Brain (organoid and tissue), 16 donors: ENCODE measurements at places on chromosomes 13 and 19.
A peak's percentile ranks its signal among the peaks of the same experiment; 100 is the strongest.

DNA sequence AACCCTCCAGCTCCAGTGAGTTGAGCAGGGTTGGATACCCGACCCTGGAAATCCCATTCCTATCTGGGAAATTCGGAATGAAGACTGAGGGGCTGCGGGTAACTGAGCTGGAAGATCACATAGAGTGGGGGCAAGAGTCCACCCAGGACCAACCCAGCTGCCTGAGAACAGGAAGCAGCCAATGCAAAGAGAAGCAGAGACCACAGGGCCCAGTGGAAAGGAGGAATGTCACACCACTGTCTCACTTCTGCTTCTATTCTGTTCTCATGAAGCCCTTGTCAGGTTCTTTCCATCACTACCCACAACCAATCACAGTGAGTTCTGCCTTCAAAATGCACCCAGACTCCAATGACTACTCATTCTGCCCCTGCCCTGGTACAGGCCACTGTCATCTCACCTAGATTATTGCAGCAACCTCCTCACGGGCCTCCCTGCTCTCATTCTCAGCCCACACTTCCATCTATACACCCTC, 15.3 kb downstream of the DYRK1B start:
- no peak for DNase-seq

DNA sequence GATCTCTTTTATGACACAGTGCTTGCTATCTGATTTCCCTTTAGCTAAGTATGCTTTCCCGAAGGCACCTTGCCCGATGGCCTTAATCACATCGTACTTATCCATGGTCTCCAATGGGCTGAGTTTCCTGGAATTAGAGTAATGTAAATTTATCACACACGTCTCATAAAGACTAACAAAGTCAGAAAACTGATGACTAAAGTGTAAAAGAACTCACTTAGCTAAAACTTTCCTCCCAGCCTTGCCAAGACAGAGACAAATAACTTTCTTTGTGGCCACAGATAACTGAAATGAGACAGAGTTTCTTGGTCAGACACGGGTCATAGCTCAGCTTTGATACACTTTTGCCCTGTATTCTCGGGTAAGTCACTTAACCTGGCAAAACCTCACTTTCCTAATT, 1.5 kb downstream of the NEK5 start:
- no peak for DNase-seq

- DNase-seq: no peak
Measured at GRCh38 chr19:36527873-36528193, 238 bp downstream of the ZNF260 start.

GRCh38 chr13:35499196-35499662, 22.7 kb upstream of the MAB21L1 start:
- DNase-seq: peak; percentile 29

- no peak for DNase-seq
Measured at GRCh38 chr13:99193152-99193551, 7.5 kb upstream of the UBAC2 start.

GRCh38 chr13:23810685-23811240, 78.4 kb downstream of the MIPEP start:
- no peak for DNase-seq

DNA sequence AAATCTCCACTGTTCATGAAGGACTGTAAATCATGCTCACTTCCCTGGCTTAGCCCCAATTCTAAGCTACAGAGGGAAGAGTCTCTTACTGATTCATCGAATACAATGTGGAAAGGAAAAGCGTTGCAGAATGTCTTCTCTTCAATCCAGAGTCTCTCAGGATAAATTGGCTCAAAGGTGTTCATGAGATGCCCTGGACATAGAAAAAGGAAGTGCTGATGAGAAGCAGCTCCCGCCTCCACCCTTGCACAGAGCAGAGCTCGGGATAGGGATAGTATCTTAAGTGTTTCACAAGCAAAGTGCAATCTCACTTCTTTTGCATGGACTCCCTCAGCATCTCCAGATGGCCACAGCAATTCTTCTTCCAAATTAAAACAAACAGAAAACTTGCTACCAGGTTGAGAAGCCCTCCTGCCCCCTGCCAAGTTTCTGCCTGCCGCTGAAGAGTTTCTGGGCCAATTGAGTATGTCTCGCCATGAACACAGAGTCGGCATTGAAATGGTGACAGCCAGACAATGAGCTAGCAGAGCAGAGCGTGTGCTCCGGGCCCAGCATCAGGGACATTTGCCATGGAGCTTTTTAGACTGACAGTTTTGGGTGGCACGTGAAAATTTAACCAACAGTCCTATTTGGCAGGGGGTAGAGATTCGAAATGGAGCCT, 85.7 kb downstream of the C13orf42 start:
- peak; percentile 100 for DNase-seq

- no peak for DNase-seq
Measured at GRCh38 chr13:79508224-79508961, 27.4 kb downstream of the NDFIP2 start.

GRCh38 chr19:58091251-58091995, 6.6 kb downstream of the ZSCAN18 start:
- no peak for DNase-seq

DNA sequence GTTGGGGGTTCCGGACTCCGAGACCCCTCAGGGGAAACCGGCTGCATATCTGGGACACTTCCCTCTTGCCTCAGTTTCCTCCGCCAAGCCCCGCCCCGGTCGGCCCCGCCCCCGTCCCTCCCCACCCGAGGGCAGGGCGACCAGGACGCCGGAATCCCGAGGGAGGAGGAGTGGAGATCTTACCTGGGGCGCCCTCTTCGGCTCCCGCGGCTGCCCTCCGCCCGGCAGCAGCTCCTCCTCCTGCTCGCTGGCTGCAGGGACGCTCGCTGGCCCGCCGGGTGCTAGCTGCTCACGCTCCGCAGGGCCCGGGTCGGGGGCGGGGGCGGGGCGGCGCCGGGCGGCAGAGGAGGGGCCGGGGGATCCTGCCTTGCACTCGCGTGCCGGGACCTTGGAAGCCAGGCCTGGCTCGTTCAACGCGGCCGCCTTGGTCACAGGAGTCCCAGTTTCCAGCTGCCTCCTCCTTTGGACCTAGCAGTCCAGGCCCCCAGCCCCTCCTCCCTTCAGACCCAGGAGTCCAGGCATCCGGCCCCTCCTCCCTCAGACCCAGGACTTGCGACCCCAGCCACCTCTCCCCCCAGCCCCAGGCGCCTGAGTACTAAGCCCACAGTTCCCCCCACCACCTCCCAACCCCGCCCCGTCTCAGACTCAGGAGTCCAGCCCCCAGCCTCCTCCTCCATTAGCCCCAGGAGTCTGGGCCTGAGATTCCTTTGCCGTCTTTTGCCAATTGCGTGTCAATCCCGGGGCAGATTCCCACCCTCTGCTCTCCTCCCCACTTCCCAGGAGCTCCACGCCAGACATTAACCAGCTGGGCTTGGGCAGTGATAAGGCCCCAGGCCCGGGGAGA, at the start of gene NTF4:
NTF4 (minus strand) TSS at position 51 of the 844 bp plus-strand sequence. CDS start 2,821 bp downstream, outside the sequence.
- DNase-seq: no peak

DNA sequence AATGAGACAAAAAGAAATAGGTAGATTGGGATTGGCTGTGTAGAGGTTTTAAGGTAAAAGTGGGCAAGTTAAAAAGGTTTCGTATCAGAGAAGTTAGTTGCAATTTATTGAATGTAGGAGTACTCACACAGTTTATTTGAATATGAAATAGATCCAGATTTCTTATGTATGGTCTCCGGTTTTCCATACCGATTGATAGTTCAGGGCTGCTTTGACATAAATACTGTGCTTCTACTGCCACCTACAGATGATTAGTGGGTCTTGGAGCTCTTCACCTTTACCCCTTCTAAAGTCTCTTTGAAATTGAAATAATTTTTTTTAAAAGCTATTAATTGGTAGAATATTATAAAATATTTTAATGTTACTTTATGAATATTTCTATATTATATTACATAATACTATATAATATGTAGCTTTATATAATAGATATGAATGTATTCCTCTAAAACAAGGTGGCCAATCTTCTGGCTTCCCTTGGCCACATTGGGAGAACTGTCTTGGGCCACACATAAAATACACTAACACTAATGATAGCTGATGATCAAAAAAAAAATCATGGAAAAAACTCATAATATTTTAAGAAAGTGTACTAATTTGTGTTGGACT, 7.7 kb upstream of the GPR18 start:
- peak; percentile 81 for DNase-seq

GRCh38 chr13:113122550-113123225, at the start of gene F10:
Gene F10, plus strand, starts transcription at chr13:113122799. Its CDS starts 57 bp downstream, at chr13:113122856.
- DNase-seq: no peak

GRCh38 chr19:18840288-18841267, 8.8 kb downstream of the UPF1 start:
- DNase-seq: no peak

- peak; percentile 96 for DNase-seq
Measured at GRCh38 chr19:2096034-2096479, at the start of gene MOB3A. Gene MOB3A, minus strand, starts transcription at chr19:2096326. Its CDS starts 17,766 bp downstream, at chr19:2078560.

DNA sequence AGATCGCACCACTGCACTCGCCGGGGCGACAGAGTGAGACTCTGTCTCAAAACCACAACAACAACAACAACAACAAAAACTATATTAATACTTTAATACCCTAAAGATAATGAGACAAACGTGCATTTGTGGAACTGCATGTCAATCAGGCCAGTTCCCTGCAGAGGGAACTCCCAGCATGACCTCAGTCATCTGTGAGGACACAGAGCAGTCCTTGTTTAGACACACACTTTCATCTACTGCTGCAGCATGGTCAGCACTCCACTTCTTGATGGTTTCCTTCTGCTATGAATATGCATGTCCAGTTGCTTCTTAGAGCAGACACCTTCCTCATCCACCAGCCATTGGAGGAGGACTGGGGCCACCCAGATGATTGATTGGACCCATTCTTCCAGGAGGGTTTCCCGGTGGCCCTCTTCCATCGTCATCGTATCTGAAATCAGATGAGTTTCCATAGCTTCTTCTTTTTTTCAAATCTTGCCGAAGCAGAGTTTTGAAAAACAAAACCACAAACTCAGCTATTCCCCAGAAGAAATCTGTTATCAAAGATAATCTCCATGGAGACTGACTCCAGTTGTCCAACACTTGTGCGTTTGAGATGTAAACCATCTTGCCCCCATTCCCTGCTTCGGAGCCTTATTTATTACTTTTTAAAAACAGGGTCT, 26.5 kb downstream of the ZNF607 start:
- peak; percentile 5 for DNase-seq

DNA sequence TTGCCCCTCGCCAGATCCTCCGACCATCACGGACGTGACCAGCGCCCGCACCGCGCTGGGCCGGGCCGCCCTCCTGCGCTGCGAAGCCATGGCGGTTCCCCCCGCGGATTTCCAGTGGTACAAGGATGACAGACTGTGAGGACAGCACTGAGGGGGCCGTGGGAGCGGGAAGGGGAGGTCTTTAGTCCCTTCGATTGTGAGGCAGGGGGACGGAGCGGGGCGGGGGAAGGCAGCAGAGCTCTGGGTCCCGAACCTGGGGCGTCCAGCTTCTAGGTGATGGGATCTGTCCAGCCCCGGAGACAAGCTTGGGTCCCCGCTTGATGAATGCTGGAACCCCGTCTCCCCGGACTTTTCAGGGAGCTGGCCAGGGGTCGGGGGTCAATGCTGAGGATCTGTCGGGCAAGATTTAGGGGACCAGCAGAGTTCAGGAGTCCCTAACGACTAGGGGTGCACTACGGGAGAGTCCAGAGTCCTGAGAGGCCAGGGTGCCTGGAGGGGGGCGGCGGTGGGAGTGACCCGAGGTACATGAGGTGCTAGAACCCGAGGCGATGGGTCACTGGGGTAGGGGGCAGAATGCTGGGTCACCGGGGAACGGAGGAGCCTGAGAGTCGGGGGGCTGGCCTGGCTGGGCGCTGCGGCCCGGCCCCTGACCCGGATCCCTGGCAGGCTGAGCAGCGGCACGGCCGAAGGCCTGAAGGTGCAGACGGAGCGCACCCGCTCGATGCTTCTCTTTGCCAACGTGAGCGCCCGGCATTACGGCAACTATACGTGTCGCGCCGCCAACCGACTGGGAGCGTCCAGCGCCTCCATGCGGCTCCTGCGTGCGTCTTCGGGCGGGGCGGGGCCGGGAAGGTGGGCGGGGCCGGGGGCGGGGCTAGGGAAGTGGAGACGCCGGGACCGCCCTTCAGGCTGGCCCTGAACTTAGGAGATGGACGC, 14.6 kb downstream of the VSIG10L start:
- DNase-seq: peak; percentile 72

DNA sequence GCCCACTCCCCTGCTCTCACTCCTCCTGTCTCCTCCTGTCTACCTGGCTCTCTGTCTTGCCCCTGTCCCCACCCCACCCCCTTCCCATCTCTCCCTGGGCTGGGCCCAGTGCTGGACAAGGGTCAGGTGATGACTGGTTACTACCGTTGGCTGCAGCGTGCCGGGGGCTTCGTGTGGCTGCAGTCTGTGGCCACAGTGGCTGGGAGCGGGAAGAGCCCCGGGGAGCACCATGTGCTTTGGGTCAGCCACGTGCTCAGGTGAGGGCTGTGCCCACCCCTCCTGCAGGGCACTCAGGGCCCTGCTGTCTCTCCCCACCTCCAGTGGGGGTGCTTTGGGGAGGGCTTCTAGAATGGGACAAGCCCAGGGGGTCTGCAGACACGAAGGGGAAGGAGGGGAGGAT, 7.6 kb downstream of the TMEM160 start:
- no peak for DNase-seq

DNA sequence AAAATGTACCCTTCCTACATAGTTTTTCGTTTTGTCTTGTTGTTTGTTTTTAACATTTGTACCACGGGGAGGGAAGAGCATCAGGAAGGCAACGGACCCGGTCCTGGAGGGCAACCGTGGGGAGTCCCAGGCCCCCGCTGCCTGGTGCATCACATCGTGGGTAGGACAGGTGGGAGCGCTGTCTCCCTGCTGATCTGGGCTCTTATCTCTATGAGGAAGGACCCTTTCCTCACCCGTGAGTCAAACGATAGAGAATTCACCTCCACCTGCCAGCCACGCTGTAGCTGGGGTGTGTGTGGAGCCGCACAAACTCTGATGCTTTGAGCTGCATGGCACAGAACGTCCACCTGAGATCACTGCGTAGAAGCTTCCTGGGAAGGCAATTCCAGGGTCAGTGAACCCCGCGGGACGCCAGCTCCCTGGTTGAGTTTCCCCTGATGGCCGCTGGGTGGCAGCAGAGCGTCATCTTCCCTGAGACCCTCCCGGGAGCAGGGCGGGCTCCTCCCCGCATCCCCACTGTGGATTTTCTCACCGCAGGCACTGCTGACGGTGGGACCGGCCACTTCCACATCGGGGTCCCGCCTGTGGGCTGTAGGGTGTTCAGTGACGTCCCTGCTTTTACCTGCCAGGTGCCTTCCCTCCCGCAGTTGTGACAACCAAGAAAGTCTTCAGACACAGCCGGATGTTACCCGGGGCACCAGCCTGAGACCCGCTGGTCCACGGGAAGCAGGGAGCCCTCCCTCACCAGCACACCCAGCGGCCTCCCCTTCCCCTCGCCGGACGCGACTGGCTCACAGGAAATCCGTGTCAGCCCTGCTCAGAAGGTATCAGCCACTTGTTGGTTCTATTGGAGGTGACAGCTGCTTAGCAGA, 54.7 kb downstream of the ZNF787 start:
- peak; percentile 89 for DNase-seq

- DNase-seq: no peak
Measured at GRCh38 chr19:8034178-8034525, 18.4 kb upstream of the CCL25 start.

GRCh38 chr19:54319892-54320670, 7.1 kb upstream of the LILRA5 start:
- no peak for DNase-seq

GRCh38 chr19:39372047-39372802, 18.7 kb downstream of the PAF1 start:
- DNase-seq: no peak
